GM18507 (cell line): ENCODE measurements at places on chromosomes 12 and 14.

DNA sequence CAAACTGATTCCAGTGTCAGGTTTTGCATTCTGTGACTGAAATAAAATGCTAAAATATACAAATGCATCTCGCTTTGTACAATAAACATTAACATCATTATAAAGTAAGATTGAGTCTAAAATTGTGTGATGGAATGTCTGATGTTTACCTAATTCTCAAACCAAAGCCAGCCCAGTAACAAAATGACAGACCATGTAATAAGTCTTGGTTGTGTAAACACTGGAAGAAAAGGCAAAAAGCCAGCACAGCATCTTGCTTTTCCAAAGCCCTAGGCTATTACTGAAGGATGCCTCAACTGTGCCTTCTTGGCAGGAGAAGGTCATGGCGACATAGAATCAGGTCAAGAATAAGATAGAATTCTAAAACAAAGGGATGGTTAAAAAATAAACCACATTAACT, 169.6 kb downstream of the EGLN3 start:
- DNase-seq: no peak

DNA sequence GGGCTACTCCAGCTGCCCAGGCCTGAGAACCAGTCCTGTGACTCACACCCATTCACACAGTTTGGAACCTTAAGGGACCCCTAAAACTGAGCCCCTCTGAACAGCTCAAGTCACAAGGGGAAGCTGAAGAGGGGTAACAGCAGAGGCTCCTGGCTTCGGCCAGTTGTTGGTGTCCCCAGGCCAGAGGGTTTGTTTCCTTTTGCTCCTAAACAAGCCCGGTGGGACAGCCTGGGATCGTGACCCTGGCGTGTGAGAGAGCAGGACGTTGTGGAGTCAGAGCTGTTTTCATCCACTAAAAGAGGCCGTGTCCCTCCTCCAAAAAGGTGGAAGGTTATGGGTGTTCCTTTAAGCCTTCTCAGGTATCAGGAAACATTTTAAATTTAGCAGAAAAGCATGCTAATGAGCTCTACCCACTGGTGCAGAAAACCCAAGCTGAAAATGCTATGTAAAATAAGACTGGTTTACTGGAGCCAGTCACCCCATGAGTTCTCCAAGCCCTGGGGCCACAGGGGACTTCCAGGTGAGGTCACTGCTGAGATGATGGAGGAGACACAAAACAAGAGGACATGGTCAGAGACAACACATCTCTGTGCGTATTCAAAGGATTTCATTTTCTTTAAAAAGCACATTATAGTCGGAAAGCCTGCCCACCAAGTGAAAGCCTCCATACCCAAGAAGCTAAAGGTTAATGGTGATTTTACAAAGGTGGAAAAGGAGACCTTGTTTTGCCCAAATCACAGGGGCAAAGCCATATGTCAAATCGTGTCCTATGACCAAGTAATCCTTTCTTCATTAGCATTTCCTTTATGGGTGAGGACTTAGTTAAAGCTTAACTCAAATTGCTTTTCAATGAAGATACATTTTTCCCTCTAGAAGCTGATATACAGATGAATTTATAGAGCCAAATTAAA, 14.1 kb downstream of the PRKAB1 start:
- no peak for DNase-seq

DNA sequence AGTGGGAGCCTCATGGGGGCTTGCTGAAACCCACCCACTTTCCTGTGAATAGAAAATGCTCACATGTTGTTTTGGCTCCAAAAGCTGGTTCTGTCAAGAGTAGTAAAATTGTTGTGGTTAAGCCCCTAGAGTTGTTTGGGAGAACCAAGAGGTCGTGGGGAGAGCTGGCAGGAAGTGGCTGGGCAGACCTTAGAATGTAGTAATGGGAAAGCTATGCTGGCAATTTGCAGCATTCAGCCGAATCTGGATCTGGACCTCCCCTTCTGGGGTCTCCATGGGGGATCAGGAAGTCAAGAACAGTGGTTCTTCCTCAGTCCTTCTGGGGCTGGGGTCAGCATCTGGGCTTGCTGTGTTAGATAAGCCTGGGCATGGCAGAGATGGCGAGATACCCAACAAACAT, 150.6 kb upstream of the TBX3 start:
- DNase-seq: no peak

DNA sequence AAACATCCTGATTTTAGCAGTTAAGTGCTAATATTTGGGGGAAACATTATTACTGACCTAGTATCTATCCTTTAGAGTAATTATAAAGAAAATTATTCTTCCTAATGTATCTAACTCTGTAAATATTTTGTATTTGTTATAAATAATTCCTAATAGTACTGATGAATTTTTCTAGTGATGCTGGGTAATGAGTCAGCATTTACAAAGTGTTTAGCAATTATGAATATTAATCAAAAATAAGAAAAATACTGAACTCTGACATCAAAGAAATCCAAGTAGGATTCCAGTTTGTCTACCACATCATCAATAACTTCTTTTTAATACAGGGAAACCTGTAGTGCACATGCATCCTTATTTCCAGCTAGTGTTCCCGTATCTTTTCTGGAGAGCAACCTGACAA, 9.0 kb downstream of the NAP1L1 start:
- no peak for DNase-seq

DNA sequence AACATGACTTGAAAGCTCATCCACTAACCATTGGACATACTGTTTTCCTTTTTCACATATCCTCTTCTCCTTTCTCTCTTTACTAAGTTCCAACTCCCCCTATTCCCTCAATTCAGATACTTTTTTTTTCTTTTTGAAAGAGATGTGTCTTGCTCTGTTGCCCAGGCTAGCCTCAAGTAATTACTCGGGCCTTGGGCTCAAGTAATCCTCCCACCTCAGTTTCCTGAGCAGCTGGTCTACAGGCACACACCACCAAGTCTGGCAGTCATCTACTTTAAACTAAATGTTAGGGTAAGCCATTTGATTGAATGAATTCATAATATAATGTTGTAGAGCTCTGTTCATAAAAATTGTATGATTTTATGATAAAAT, 15.5 kb downstream of the LEMD3 start:
- no peak for DNase-seq
